ENCODE measurements at places on chromosomes 6 and 20.

DNA sequence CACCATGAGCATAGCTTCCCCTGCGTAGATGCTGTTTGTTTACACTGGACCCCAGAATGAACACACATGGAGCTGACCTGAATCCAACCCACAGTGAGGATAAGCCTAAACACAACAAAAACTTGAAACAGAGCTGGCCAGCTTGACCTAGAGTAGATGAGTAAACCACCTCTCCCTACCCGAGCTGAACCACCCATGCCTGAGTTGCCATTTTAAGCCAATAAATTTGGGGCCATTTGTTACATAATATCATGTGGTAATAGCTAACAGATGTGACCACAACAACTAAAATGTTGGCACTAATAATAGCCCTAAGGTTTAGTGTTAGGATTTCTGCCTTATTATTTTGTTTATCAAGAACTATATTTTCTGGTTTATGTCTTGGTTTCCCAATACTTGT, 103.2 kb upstream of the GRIK2 start:
- DNase-seq = no peak

DNA sequence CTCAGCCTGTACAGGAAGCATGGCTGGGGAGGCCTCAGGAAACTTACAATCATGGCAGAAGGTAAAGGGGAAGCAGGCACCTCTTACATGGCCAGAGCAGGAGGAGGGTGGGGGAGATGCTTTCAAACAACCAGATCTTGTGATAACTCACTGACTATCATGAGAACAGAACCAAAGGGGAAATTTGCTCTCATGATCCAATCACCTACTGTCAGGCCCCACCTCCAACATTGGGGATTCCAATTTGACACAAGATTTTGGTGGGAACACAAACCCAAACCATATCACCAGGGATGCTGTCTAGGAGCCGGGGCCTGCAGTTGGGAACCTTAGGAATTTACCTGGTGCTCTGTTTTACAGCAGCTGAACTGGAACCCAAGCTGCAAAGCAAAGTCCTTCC, 191.1 kb upstream of the CITED2 start:
- no peak for DNase-seq

DNA sequence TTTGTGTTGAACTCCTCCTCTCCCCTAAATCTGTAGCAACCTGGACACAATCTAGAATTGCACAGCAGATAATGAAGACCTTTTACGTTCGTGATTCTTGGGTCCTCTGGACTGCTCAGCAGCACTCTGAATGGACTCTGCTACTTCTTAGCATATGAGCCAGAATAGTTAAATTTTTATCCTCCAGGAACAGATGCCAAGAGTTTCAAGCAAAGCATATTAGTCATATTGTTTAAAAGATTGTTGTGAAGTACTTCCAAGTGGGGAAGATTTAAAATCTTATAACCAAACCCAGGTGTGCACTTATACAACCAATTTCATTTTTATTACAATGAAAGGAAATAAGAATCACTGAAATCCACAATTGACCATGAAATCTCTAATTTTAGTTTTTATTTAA, 118.9 kb upstream of the EXOC2 start:
- no peak for DNase-seq

DNA sequence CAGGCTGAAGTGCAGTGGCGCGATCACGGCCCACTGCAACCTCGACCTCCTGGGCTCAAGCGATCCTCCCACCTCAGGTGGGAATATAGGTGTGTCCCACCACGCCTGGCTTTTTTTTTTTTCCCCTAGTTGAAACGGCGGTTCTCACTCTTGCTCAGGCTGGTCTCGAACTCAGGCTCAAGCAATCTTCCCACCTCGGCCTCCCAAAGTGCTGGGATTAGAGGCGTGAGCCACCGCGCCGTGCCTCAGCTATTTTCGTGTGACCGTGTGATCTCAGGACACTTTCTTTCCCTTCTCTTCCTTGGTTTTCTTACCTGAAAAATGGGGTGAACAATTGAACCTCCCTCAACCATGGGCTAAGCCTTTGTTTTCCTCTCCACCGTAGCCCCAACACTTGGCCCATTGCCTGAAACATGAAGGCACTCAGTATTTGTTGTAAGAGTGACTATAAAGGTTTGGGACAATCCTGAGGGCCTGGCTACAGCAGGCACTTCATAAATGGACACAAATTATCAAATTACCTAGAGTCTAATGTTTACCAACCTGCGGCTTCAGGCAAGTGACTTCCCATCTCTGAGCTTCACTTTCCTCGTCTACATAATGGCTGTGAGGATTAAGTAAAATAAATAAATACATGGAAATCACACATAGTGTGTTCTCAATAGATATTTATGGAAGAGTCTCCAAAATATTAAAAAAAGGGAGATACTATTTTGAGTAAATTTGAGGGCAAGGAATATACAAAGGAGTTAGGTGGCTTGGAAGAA, 31.4 kb upstream of the ID1 start:
- peak; percentile 75 for DNase-seq

DNA sequence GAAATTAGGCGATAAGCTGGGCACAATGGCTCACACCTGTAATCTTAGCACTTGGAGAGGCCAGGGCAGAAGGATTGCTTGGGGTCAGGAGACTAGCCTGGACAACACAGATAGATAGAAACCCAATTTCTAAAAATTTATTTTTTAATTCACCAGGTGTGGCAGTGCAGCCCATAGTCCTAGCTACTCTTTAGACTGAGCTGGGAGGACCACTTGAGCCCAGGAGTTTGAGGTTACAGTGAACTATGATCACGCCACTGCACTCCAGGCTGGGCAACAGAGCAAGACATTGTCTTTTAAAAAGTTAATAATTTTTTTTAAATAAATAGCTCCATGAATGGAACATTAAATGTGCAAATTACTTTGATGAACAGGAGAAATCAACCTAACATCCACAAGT, 8.2 kb downstream of the ZNF318 start:
- DNase-seq = no peak

- DNase-seq = peak; percentile 40
These were observed 161.0 kb downstream of the ASCC3 start for GRCh38 chr6:100719883-100720682.

DNA sequence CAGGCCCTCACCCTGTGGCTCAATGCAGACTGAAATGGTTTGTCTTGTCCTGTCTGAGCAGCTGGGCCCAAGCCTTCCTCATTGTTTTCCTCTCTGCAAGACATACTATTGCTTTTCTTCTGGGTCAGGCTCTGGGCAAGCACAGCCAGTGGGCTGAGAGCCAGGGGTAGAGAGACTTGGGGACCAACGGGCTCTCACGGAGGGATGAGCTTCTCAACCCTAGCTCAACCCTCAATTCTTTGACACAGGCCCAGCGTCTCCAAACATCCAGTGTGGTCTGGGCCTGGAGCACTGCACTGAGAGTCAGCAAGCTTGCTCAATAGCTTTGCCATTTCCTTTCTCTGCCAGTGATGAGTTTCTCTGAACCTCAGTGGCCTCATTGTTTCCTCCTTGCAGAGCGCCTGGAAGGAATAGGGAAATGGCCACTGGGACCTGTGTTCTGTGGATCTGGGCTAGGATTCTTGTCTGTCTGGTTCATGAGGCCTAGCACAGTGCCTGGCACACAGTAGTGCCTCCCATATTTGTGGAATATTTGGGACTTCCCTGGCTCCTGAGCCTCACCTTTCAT, 9.3 kb downstream of the ANGPT4 start:
- DNase-seq = no peak

DNA sequence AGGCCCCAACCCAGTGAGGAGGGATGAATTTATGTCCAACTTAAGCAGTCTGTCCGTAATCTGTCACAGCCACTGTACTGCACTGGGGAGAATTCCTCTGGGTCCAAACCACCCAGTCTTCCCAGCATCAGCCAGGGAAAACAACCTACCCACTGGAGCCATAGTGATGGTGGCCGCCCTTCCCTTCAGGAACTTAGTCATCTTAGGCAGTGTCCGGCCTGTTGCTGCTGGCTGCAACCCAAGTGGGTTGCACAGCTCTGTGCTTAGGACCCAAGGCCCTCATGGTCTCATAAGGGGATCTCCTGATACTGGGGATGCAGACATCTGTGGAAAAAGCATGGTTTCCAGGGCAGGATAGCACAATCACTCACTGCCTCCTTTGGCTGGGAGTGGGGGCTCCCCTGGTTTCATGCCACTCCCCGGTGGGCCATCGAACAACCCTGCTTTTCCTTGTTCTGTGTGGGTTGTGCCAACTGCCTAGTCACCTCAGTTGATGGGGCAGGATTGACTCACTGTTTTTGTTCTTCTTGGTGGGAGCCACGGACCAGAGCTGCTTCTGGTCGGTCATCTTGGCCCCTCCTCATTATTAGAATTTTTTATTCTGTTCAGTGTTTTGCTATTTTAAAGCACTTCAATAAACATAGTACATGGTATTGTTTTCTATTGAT, 591.9 kb downstream of the DOK5 start:
- DNase-seq = no peak

DNA sequence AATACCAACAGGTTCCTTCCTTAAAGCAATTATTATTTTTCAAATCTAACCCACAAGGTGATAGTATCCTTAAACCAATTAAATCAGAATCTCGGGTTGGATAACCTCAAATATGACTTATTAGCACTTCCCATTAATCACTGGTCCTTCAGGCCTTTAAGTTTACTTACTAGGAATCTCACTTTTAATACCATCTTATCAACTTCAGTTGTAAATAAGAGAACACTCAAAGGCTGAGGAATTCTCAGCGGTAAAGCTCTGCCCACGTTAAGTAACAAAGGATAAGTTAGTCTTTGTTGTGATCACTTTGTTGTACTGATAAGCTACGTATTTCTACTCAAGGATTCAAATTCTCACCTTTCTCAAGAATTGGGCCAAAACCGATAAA, 82.0 kb downstream of the OR2B2 start:
- no peak for DNase-seq

DNA sequence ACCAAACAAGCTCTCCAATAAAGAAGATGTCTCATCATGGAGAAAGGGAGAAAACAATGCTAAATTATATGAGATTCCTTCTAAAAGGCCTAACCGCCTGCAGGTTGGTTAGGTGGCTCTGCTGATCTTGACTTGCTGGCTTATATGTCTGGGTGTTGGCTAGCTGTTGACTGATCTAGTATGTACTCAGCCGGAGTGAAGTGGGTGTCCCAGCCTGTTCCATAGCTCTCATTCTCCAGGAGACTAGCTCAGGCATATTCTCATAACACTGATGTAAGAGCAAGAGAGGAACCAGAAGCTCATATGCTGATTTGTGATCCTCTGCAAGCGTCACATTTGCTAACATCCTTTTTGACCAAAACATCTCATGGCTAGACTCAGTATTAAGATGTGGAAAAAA, 473.0 kb downstream of the BMP2 start:
- no peak for DNase-seq

DNA sequence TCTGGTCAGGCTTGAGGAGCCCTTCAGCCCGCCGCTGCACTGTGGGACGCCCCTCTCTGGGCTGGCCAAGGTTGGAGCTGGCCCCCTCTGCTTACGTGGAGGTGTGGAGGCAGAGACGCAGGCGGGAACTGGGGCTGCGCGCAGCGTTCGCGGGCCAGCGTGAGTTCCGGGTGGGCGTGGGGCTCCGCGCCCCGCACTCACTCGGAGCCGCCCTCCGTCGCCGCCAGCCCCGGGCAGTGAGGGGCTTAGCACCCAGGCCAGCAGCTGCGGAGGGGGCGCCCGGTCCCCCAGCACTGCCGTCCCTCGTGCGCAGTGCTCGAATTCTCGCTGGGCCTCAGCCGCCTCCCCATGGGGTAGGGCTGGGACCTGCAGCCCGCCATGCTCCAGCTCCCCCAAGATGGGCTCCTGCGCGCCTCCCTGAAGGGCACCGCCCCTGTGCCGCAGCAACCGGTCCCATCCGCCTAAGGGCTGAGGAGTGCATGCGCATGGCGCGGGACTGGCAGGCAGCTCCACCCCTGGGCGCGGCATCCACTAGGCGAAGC, 695.9 kb downstream of the EPHA7 start:
- DNase-seq = no peak

GRCh38 chr6:4947716-4948115, 56.1 kb downstream of the RPP40 start:
- DNase-seq = no peak

GRCh38 chr6:9581155-9581554, 833.7 kb downstream of the TFAP2A start:
- DNase-seq = no peak

DNA sequence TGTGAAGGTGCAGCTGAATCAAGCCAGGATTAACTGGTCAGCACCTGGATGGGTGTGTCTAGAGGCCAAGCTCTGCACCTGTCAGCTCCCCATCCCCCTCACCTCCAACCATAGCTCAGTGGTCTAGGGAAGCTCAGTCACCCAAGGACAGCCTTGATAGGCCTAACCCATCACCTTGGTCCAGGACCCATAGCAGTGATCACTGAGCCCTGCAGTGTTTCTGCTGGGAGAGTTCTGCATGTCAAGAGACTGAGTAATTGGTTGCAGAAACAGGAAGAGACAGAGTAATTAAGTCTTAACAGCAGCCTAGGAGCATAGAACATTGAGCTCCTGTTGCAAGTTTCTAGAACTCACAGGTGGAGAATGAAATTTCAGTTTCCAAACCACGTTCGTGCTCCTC, 18.7 kb upstream of the RALGAPB start:
- DNase-seq = no peak

- DNase-seq = peak; percentile 58
These were observed 12.8 kb upstream of the BPI start for GRCh38 chr20:38290829-38291814.

DNA sequence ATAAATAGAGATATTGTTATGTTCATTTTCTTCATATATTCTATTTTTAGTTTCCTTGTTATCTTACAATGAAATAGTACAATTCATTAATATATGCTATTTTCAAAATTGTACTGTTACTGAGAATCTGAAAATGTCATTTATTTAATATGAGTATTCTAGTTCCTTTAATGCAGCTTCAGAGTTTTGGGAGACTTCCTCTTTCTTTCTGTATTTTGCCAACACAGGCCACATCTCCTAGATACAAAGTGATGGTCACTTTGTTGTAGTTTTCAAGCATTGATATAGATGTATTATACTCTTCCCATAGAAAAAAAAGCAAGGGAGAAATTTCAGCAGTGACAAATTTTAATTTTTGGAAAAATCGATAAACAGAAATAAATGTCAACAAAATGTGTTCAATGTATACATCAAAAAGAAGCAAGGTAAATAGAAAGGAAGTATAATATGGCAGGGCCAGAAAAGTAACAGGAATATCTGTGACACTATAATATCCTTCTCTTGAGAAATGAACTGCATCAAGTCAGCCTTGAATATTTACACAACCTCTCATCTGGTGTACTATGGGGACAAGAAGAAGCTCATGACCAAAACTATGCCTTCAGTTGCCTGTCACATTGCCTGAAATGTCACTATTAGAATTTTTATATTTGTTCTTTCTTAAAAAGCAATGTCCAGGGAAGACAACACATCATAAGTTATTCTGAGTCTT, 396.0 kb downstream of the TBC1D32 start:
- DNase-seq = no peak

- no peak for DNase-seq
These were observed 172.7 kb downstream of the MRPL14 start for GRCh38 chr6:43954311-43955131.

- peak; percentile 11 for DNase-seq
These were observed 40.0 kb upstream of the KCNK16 start for GRCh38 chr6:39362487-39362865.

- peak; percentile 54 for DNase-seq
These were observed 437.4 kb upstream of the JAG1 start for GRCh38 chr20:11111191-11111590.
